ENCODE measurements at places on chromosomes 4 and X.

DNA sequence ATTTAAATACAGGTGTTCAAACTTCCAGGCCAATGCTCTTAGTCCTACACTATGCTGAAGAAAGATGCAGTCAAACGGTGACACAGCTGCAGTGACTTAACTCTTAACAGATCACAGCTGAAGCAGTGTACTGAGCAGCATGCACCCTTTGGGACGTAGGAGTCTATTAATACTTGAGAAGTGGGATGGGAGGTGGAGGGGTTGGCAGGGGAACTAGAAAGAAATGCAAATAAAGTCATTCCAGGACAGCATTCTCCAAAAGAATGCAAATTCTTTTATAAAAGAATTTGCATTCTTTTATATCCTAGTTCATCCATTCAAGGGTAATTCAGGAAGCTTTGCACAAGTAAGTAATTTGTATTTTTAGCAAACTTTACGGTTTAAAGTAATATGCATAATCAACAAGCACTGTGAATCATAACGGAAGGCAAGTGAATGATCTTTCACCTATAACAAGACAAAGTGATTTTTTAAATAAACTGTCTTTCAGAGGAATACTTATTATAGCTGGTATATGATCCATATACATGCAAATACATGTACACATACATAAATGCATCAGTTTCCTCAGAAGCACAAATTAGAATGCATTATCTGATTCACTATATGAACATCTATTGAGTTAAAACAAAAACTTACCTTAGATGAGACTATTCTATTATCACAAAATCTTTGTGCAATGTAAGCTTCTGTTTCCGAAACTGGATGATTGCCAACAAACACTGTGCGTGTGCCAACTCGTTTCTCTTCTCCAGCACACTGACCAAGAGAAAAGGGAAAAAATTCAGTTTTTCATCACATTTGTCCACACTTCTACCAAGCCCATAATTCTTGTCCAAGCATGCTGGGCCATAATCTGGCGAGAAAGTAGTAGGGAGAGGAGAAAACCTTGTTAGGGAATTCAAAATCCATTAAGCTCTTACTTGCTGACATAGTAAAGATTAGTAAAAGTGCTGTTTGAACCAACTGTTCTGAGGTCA is 106.5 kb downstream of the ATP11C start:
- no peak overlapping the region for H3K4me3 ChIP-seq
- no peak overlapping the region for H3K27ac ChIP-seq
- H3K4me1 ChIP-seq = peaks cover 8% of the 10 kb centered on the region
- DNase-seq = no peak
- H3K27me3 ChIP-seq = no peaks in the 10 kb centered on the region

DNA sequence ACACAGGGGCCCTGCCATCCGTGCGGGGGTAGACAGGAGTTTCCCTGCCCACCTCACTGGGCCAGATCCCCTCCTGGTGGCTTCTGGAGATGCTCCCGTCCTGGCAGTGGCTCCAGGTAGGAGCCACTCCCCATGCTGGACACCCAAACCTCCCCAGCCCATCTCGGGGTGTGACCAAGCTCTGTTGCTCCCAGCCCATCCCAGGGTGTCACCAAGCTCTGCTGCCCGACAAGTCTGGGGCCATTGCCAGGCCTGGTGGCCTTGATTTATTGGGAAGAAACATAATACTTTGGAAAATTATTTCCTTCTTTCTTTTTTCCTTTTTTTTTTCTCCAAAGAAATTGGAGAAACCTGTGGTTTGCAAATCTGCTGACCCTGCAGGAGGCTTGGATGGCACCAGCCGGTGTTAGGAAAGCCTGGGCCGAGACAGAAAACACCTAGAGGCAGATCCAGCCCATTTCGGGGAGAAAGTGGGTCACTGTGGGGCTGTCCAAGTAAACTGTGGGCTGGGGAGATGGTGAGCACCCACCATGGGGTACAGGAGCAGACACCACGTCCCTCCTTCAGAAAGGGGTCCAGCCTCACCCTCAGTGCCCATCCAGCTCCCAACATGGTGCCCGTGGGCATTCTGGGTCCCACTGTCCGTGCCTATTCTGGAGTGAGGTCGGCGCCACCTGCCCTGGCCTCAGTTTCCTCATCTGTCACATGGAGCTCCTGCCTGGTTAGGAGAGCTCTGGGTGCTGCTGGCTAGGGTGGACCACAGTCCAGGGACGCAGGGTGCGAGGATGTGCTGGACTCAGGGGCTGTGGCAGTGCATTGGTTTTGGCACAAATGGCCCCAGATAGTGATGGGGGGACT is 59.4 kb upstream of the ADRA2C start:
- H3K27ac ChIP-seq = no peak overlapping the region
- no peaks in the 10 kb centered on the region for H3K27me3 ChIP-seq
- H3K4me3 ChIP-seq = no peak overlapping the region
- no peak for DNase-seq
- H3K4me1 ChIP-seq = no peaks in the 10 kb centered on the region

GRCh38 chr4:124060261-124060918 is 652.1 kb downstream of the ANKRD50 start:
- H3K4me1 ChIP-seq = no peaks in the 10 kb centered on the region
- H3K4me3 ChIP-seq = no peak overlapping the region
- no peaks in the 10 kb centered on the region for H3K27me3 ChIP-seq
- no peak for DNase-seq

GRCh38 chr4:27592738-27593137 is 732.1 kb downstream of the STIM2 start:
- no peak overlapping the region for H3K27ac ChIP-seq
- H3K27me3 ChIP-seq = no peaks in the 10 kb centered on the region
- no peaks in the 10 kb centered on the region for H3K36me3 ChIP-seq
- H3K4me3 ChIP-seq = no peak overlapping the region
- H3K4me1 ChIP-seq = no peaks in the 10 kb centered on the region
